ENCODE measurements at places on chromosomes 16 and 17.

DNA sequence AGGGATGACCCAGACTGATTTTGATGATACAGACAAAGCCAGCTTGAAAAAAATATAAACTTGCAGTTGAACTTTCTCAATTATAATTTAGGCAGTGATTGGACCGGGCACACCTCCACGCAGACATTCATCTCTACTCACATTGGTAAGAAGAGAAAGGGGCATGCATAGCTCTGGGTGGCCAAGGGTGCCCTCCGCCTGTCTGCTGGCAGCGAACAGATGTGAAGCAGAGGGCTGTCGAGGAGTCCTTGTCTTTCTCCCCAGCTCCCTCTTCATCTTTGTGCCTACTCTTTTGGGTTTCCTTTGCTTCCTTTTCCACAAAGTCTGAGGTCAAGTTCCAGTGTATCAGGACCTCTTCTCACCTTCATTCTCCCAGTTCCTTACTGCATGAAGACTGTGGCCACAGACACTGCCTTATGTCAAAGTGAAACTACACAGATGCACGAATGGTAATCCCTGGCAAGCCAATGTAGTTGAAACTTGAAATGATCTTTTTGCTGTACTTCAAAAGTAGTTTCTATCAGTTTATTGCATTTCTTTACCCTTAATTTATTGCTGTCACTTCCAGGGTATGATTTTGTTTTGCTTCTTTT, 343.7 kb upstream of the SOX9 start:
- DNase-seq = no peak

DNA sequence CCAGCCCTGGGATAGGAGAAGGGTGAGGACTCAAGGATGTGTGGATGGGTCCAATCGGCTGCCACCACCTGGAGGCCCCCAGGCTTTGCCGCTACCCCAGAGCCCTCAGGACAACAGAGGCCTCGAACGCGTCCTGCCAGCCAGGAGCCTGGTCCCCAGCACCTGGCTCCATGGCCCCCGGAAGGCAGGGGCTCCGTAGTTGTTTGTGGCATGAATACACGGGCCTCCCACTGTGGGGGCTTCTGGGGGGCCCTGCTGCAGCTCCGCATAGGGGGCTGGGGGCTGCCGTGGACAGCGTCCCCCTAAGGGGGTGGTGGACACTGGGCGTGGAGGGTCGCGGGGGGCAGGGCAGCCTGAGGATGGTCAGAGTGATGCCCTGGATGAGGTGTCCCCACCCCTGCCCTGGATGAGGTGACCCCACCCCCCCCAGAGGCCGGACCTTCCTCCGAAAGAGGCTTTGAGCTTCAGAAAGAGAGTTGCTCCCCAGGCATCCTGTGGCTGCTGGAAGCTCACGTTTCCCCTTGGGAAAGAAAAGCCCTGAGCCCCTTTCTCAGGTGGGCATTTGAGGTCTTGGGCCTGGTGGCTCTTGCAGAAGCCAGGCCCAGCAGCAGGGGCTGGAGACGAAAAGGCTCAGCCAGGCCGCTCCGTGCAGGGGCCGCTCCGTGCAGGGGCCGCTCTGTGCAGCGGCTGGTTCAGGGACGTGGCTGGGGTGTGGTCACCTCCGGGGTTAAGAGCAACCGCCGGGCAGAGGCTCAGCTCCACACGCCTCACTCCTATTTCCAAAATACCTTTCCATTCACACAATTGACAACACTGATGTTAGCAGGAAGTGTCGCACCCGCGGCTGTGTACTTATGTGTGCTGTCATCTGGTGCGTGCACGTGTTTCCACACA, 40.3 kb upstream of the GNG13 start:
- no peak for DNase-seq

GRCh38 chr17:80177986-80178595, 8.3 kb downstream of the CARD14 start:
- DNase-seq = no peak

DNA sequence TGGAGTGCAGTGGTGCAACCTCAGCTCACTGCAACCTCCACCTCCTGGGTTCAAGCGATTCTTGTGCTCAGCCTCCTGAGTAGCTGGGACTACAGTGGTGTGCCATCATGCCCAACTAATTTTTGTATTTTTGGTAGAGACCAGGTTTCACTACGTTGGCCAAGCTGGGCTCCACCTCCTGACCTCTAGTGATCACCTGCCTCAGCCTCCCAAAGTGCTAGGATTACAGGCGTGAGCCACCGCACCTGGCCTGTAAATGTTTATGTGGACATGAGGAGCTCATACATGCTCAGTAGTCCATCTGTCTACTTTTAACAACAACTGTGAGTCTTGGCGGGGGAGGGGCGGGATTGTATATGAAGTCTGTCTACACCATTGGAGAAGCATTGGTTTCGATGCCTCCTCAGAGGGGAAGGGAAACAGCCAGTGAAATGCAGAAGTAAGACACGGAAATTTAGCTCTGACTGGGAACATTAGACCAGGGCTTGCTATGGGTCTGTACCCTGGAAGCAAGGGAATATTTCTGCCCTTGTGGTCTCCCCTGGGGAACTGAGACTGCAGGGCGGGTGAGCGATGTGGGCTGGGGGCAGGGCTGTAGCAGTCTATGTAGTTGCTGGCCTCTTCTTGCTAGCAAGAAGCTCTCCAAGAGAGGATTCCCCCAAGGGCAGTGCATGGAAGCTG, 9.3 kb downstream of the NUBP1 start:
- DNase-seq = no peak

GRCh38 chr17:18921912-18922451, 30.0 kb upstream of the SLC5A10 start:
- DNase-seq = no peak

DNA sequence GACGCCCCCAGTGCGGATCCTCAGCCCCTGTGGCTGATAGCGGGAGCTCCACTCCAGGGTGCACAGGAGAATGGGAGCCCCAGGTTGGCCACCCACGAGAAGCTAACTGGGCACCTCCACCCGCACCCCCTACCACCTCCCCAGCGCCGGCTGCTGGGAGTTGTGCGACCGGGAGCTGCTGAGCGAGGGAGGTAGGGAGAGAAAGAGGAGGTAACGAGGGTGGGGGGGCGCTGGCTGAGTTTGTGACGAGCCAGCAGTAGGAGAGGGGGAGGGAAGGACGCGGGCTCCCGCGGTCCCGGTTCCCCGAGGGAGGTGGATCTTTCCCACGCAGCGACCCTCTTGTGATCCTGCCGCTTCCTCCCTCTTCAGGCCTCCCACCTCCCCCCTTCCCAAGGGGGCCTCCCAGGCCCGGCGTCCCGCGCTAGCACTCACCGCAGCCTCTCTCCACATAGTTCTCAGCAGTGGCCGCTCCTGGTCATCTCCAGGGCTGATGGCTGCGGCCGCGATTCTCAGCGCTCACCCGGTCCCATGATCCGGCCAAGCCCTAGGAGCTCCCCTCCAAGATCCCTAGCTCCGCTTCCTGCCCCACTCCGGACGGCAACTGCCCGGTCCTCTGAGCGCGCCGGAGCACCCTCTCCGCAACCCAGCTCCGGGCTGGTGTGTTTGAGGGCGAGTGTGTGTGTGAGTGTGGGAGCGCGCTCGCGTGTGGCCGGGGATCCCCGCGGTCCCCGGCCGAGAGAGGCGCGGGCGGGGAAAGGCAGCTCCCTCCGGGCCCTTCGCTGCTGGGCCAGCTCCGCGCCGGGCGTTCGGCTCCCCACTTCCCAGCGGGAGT, at the start of gene GRIN2A:
TSS of gene GRIN2A (minus strand) at position 207 of the 832 bp plus-strand sequence. CDS start 2,017 bp downstream, outside the sequence.
- no peak for DNase-seq

DNA sequence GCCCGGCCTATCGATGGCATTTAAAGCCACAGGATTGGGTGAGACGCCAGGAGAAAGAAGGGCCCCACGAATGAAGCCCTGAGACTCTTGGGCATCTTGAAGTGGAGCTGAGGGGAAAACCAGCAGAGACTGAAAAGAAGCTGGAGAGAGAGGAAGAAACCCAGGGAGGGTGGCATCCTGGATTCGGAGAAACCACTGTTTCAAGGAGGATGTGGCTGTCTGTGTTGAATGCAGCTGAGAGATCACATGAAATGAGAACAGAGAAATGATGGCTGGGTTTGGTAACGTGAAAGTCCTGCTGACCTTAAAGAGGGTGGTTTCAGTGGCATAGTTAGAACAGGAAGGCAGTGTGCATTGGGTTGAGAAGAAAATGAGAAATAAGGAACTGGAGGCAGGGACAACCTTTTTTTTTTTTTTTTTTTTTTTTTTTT, 3.8 kb downstream of the TNFSF12 start:
- DNase-seq = no peak

DNA sequence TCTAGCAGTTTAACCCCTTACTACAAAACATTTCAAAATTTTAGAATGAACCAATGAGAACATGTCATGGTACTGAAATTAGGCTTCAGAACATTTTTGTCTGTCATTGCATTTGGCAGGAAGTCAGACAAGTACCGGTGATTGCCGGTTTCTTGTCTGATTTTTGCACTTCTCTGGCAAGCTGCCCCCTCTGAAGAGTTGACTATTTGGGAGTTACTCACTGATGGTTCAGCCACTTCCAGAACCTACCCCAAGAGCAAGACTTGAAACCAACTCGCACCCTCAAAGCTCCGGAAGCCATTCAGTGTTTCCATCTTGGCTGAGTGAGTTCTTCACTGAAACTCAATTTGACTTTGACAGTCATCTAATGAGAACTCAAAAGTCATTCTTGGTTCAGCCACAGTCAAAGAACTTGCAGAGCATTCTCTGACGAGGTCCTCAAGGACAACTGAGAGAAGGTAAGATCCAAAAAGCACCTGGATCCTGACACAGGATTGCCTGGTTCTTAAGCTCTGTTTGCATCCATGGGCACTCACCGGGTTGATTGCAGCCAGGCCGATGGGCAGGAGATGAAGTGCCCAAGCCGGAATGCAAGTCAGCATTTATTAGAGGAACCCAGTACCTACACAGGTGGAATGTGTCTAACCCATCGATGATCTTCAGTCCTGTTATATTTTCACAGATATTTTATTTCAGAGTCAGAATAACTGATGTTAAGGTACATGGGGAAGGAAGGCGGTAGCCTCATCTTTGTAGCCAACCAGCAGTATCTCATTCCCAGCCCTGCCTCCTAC, 93.6 kb downstream of the USP22 start:
- no peak for DNase-seq

GRCh38 chr17:7745748-7746470, 28.4 kb downstream of the DNAH2 start:
- no peak for DNase-seq

DNA sequence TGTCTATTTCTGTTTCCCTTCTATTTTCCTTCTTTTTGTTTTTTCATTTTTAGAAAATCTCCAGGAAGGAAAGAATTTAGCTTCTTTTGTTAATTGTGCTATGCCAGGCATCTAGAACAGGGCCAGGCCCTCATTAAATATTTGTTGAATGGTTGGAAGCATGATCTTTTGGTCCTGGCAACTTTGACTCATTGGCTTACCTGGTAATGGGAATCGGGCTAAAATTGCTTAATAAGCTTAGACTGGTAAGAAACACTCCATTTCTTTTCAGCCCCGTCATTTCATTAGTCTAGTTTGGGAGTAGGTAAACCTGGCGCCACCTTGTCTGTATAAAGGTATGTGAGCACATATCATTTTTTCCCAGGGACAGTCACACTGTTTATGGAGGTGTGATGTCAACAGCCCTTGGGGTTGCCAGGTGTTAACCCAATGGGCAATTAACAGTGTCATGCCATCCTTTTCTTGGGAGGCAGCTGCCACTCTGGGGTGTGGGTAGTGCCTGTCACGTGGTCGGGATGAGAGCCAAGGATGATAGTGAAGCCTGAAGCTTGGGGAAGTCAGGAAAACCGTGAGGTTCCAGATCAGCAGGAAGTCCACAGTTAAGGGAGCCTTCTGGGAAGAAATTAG, 9.5 kb upstream of the NDEL1 start:
- no peak for DNase-seq

All from right forelimb (tissue), 1 donor.